ENCODE measurements at places on chromosomes 11 and 22.

GRCh38 chr22:49929211-49929979, 11.0 kb downstream of the CRELD2 start:
- peak; percentile 56 for DNase-seq

DNA sequence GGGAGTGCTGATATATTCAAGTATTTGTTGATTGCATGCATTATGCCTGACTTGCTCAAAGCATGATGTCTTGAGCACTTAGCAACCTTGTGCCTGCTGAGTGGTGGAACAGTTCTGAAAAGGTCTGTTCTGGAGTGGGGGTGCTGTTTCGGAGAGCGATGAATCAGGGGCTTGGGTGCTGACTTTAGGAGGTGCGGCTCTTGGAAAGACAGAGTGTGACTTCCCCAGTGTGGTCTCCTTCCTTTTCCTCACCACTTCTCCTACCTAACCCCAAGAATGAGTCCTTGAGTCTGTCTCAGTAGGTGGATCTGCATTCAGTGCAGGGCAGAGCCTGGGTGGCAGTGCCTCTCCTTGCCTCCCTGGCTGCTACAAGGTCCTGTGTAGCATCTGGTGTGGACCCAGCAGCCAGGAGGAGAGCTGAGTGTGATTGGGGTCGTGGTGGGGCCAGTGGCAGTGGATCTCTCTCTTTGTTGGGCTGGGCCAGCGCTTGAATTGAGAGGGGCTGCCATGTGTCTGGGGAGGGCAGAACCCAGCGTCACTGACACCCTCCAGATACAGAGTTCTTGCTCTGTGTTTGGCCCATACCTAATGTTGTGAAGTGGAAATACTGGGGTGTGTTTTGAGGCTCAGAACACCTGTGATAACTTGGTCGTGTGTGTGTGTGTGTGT, 35.9 kb downstream of the ST3GAL4 start:
- no peak for DNase-seq

- no peak for DNase-seq
These were observed 31.6 kb downstream of the TBC1D22A start for GRCh38 chr22:46794067-46794466.

- no peak for DNase-seq
These were observed 13.6 kb downstream of the PLEKHB1 start for GRCh38 chr11:73659961-73660360.

DNA sequence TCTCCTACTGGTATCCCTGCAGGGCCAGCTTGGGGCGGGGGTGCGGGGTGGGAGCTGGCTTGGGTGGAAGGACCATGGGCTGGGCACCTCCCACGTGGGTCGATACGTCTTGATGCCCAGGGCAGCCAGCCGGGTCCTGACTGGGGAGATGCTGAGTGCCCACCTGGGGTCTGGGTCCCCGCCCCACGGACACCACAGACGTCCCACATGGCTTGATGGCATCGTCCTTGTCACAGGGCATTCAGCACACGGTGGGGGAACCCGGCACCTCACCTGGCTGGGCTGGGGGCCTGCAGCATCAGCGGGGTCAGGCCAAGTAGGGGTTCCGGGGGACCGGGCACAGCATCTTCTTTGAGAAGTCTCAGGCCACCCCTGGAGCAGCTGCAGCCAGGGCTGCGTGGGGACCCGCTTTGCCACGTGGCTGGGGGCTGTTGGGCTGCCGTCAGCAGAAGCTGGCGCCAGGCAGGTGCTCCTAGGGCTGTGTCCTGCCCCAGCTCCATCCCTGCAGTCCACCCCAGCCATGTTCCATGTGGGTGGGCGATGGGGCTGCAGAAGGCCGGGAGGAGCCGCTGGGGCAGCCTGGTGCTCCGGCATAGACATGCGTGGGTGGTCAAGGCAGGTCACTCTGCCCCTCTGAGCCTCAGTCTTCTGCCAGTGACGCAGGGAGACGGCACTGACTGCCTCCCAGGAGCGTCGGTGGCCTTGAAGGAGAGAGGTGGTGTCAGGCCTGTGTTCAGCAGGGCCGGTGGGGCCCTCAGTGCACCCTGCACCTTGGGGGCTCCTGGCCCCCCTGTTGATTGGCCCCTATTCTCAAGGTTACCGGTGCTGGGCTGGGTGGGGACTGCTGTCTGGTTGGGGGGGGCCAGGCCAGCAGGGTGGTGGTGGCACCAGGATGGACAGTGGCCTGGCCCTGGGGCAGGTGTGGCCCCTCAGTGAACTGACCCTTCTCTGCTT, 8.4 kb downstream of the SELENOO start:
- no peak for DNase-seq

GRCh38 chr11:134466156-134466555, 54.1 kb upstream of the B3GAT1 start:
- DNase-seq, result no peak

- peak; percentile 61 for DNase-seq
These were observed 533.1 kb upstream of the TENM4 start for GRCh38 chr11:79973721-79974617.

DNA sequence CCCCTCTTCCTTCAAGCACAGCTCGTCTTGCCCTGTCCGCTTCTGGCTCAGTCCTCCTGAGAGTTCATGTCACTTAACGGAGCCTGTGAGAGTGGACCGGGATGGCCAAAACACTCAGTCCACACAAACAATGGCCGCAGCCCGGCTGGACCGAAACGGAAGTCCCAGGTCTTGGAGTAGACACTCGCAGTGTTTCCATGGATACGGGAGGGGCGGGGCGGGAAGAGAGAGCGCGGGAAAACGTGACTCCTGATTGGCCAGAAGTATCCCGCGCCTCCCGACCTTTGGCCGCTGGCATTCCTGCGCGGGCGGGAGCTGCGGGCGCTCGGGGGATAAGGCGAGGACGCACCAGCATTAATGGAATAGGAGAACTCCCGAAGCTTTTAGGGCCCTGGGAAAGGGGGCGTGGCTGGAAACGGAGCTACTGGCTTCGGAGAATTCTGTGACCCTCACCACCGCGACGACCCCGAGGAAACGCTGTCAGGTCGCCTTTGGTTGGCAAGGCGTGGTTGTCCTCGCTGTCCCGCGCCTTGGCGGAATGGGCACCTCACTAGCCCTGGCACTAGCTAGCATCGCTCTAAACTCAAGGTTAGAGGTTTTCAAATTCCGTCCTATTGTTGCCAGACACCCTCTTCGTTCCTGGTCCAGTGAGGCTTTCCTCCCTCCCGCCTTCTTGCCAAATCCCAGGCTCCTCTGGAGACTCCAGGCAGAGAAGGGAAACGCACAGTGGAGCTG, at the start of the genes NLRP14 and ZNF214:
TSS of gene NLRP14 (plus strand) at position 297 of the 735 bp plus-strand sequence. CDS start 18,108 bp downstream, outside the sequence.
TSS of gene ZNF214 (minus strand) at position 164 of the 735 bp plus-strand sequence. CDS start 17,511 bp downstream, outside the sequence.
- DNase-seq, result peak; percentile 94

GRCh38 chr11:131810541-131810940, 440.1 kb downstream of the NTM start:
- no peak for DNase-seq

DNA sequence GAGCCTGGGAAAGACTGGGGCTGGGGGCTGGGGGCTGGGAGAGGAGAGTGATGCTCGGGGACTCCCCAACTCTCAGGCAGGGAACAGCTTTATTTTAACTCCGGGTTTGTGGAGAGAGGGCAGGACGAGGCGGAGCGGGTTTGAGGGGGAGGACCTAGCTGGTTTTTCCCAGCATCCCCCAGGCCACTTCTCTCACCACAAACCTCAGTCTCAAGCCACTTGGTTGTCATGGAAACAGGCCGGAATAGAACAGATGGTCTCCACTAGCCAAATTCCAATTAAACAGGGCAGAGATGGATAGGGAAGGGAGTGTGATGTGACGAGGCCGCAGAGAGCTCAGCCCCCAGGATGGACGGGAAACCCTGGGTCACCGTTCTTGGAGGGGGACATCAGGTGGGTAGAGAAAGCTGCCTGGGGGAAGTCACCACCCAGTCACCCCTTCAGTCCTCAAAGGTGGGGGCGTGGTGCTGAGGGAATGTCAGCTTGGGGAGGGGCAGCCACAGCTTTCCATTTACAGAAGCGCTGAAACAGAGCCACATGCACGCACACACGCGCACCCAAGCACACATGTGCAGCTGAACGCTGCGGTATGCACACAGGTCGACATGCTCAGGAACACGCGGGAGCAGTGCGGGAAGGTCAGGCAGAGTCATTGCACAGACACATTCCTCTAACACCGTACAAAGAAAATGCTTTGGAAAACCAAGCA, 19.2 kb downstream of the NECTIN1 start:
- no peak for DNase-seq

DNA sequence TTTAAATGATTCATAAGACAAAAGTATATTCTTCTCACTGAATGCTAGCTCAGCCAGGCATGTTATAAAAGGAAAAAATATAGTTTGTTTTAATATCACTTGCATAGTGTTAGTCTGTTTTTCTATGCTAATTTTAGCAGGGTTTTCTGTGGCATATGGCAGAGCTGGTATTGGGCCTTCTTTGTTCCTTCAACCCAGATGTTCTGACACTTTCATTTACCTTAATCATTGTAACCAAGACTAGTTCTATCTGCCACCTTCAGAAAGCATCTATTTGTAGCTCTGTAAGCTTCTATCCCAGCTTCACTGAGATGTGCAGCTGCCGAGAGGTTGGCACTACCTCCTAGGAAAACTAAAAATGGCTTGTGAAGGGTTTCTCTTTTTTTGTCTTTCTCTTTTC, 338.7 kb downstream of the GUCY1A2 start:
- DNase-seq, result no peak

DNA sequence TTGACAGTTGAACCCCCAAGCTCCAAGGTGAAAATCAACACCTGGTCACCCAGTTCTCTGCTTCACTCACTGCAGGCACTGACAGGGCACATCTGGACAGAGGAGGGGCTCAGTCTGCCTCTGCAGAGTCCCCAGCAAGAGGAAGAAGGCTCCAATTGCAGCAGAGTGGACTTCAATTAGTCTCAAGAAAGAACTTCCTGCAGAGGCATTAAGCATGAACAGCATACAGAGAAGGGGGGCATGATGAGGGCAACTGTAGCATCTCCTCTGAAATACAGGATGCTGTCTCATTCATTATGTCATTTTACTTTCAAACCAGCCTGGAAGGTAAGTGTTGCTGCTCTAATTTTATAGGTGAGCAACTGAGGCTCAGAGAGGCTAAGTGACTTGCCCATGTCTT, 11.1 kb downstream of the GDPD5 start:
- no peak for DNase-seq

GRCh38 chr11:23632293-23632692, 772.0 kb upstream of the CCDC179 start:
- DNase-seq, result no peak

Data from MCF 10A (cell line).